Activated CD4-positive, alpha-beta T cell treated with anti-CD3 and anti-CD28 coated beads, Interleukin-2, amount 50 U/mL, for 48 hours (primary cell): ENCODE measurements at places on chromosomes 12 and 14.

DNA sequence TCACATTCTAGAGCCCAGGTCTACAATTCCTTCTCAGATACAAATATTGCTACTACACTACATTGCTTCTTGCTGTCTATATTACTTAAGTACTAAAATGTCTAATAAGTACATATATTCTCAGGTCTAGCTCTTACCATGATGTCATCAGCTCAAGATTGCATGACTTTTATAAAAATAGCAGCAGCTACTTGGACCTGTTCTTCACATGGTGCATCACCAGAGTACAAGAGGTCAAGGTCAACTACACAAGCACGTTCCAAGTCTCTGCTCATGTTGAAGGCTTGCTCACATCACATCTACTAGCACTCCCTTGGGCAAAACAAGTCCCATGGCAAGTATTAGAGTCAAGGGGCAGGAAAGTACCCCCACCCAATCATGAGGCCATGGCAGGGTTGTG is 465.6 kb downstream of the MED13L start:
- DNase-seq, result no peak

- no peak for DNase-seq
Measured at GRCh38 chr12:93107514-93108312, 178.6 kb upstream of the EEA1 start.

DNA sequence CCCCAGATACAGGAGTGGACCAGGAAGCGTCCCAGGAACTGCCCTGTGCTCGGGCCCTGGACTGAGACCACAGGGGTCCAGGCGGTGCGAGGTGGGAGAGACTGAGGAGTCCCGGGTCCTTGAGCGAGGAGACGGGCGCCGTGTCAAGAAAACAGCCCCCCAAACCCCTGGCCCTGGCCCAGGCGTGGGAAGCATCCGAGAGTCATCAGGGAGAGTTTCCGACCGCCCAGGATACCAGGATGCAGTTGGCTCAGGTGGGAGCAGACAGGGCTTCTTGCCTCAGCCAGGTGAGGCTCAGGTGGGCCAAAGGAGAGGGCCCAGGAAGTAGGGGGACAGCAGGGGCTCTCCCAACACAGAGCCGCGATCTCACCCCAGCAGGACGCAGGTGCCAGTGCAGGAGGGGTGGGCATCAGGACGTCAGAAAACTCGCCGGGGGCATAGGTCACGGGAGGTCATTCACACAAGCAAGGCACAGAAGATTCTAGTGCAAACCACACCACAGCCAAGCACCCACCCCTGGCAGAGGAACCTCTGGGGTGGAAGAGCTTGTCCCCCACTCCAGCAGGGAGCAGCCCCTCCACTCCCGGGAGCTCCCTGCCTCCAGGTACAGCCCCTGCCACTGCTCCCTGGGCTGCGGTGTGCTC is 102.5 kb upstream of the EIF5 start:
- DNase-seq, result no peak

GRCh38 chr12:116370004-116370404 is 92.5 kb upstream of the MED13L start:
- DNase-seq, result no peak

GRCh38 chr12:82896979-82897378 is 210.3 kb downstream of the TMTC2 start:
- DNase-seq, result no peak

DNA sequence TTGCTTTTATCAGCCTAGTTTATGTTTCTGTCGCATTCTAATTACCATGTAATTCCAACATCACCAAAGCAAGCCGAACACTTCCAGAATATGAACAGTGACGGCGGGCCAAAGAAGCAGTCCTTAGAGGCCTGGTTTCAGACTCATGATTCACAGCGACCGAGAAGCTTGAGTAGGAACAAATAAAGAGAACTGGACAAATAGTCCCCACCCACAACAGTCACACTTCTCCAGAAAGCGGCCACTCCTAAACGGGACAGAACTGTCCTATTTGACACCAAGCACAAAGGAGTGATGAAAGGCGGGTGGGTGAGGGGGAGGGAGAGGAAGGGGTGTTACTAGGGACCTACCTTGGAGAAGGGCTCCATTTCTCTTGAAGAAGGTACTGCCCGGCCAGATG is 136.4 kb downstream of the FOXN3 start:
- no peak for DNase-seq

DNA sequence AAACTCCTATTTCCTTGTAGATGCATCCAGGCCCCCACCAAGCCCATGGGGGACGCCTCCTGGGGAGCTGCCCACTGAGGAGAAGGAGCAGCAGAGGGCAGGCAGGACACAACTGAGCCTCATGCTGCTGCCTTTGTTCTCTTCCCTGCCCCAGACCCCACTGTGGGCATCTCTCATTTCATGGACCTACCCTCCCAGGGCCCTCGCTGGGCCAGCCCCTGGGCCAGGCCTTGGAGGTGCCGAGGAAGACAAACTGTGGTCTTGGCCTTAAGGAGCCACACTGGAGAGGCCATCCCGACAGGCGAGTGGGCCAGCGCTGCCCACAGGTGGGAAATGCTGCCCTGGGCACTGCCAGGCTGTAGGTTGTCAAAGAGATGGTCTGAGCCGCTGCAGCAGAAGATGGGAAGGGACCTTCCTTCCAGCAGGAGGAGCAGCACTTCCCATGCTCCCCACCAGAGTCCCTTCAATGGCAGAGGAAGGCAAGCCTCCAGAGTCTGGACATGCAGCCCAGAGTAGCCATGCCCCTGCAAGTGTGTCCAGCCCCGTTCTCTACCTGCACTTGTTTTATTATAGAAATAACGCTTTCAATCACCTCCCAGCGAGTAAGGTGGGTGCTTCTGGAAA is 147.4 kb downstream of the BCL11B start:
- no peak for DNase-seq

DNA sequence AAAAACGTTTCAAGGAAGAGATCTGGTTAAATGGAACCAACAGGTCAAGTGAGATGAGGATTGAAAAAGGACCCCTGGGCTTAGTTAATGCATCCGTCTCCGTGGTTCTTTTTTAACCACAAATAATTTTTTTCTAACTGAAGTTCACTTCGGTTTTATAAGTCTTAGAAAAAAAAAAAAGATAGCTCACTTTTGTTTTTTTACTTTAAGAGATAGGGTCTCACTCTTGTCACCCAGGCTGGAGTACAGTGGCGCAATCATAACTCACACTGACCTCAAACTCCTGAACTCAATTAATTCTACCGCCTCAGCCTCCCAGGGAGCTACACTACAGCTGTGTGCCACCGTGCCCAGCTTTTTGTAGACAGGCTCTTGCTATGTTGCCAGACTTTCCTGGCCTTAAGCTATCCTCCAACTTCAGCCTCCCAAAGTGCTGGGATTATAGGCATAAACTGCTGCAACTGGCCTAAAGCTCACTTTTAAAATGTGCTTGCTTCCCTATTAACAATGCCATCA is 11.8 kb downstream of the HNRNPC start:
- no peak for DNase-seq

DNA sequence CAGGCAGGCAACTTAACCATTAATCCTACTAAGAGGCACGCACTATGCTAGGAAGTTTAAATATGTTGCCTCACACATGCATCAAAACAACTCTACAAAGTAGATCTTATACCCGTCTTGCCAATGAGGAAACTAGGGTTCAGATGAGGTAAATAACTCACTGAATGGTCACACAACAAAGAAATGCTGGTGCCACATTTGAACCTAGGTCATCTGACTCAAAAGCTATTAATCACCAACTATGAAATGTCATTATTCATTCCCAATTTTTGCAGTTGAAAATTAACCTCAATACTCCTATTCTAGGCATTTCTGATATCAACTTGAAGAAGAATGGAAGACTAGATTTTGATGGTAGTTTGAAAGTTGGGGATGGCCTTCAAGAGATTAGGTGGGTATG is 2.8 kb upstream of the PYROXD1 start:
- no peak for DNase-seq

GRCh38 chr12:132502149-132502881 is 12.4 kb downstream of the FBRSL1 start:
- DNase-seq, result no peak

- DNase-seq, result no peak
Measured at GRCh38 chr12:48717252-48717695, 767 bp upstream of the CCNT1 start.
